Activated CD4-positive, CD25-positive, alpha-beta regulatory T cell treated with anti-CD3 and anti-CD28 coated beads, Interleukin-2, amount 50 U/mL, for 24 hours (primary cell): ENCODE measurements at places on chromosomes 2 and 18.

GRCh38 chr2:48560546-48561209 is 30.7 kb downstream of the STON1 start:
- no peak for ATAC-seq

GRCh38 chr18:73647391-73647790 is 500.2 kb downstream of the FBXO15 start:
- no peak for ATAC-seq

DNA sequence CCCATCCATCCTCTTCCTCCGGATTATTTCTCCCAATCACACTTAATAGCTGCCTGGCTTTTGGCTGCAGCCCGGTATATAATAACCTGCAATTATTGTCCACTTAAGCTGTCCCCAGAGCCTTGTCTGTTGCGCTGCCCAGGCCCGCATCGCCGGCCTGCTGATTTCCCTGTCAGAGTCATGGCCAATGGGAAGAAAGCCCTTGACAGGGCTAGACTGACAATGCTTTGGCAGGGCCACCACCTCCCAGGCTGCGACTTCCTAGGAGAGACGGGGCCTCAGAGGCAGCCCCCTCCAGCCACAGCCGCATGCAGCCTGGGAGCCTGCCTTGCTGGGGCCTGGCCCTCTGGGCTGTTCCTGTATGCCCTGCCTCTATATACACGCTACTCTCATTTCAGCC is 10.0 kb upstream of the CELF4 start:
- no peak for ATAC-seq

GRCh38 chr2:120985174-120985996 is 249.7 kb downstream of the GLI2 start:
- no peak for ATAC-seq

- no peak for ATAC-seq
These were observed 49.8 kb upstream of the ERMN start for GRCh38 chr2:157375384-157375783.

- no peak for ATAC-seq
These were observed 1.4 kb downstream of the FAM171B start for GRCh38 chr2:186695081-186695756.

- no peak for ATAC-seq
These were observed 1037.7 kb upstream of the KLHL29 start for GRCh38 chr2:22347306-22347705.

- no peak for ATAC-seq
These were observed 124.5 kb upstream of the BARD1 start for GRCh38 chr2:214934006-214934405.

- ATAC-seq = no peak
These were observed 142.0 kb downstream of the ZEB2 start for GRCh38 chr2:144377914-144378313.

- no peak for ATAC-seq
These were observed at the start of gene ASXL3 for GRCh38 chr18:33577685-33578517. Gene ASXL3, plus strand, starts transcription at chr18:33578219. Its CDS starts 413 bp downstream, at chr18:33578632.

DNA sequence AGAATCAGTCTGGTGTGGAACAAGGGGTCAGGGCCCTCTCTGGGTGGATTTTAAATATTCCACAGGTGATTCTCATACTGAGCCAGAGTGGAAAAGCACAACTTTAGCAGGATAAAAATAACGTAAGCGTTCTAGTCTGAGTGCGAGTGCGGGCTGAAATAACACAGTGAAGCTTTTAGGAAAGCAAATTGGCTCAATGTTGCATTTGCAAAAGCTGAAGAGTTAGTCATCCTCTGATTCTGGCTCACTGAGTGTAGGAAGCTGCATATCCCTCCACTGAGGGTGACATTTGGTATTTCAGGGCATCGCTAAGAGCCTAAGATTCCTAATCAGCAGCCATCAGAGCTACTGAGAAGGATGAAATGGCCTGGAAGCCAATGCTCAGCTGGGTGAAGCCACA is 134.7 kb downstream of the RIF1 start:
- ATAC-seq = no peak

DNA sequence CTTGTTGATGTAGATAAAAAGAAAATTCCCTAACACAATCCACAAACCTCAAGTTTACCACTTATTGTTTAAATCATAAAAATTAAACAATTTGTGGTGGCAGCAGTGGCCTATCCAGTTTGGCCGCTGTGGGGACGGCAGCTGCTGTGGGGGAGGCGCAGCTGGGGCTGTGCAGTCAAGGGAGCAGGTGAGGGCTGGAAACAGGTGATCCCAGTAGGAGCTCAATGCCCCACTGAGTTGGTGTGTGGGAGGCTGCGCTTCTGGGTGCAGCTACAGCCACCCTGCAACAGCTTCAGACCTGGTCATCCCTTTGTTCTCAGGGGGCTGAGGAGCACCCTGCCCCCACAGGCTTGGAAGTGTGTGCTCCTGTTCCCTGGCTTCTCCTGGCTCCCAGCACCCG is 266.0 kb upstream of the FSIP2 start:
- no peak for ATAC-seq

DNA sequence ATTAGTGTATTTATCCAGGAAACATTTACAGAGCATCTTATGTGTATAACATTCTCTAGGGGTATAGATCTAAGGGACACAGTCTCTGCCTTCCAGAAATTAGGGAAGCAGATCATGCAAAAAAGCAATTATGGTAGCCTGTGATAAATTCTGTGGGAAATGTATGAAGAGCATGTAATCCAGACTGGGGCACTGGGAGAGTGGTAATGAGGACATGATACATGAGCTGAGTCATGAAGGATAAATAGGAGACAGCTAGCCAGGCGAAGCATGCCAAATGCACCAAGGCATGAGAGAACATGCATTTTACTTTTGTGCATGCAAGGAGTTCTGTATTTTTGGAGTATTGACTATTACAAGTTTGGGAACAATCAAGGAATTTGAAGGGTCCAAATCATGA is 8.9 kb upstream of the RPRM start:
- ATAC-seq = no peak

- no peak for ATAC-seq
These were observed 6.5 kb upstream of the TMEM182 start for GRCh38 chr2:102755284-102755683.

DNA sequence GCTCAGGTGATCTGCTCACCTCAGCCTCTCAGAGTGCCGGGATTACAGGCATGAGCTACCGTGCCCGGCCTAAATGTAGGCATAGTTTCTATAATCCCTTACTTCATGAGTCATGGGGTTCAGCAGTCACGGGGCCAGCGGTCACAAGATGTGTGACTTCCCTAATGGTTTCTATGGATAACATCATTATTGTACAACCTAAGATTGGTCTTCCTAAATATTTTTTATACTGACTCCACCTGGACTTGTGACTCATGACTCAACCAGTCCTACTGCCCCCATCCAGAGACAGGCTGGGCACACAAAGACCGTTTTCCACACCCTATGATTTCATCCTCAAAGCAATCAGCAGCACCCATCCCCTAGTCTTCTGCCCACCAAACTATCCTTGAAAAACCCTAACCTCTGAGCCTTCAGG is 15.9 kb downstream of the FAM210A start:
- ATAC-seq = no peak

DNA sequence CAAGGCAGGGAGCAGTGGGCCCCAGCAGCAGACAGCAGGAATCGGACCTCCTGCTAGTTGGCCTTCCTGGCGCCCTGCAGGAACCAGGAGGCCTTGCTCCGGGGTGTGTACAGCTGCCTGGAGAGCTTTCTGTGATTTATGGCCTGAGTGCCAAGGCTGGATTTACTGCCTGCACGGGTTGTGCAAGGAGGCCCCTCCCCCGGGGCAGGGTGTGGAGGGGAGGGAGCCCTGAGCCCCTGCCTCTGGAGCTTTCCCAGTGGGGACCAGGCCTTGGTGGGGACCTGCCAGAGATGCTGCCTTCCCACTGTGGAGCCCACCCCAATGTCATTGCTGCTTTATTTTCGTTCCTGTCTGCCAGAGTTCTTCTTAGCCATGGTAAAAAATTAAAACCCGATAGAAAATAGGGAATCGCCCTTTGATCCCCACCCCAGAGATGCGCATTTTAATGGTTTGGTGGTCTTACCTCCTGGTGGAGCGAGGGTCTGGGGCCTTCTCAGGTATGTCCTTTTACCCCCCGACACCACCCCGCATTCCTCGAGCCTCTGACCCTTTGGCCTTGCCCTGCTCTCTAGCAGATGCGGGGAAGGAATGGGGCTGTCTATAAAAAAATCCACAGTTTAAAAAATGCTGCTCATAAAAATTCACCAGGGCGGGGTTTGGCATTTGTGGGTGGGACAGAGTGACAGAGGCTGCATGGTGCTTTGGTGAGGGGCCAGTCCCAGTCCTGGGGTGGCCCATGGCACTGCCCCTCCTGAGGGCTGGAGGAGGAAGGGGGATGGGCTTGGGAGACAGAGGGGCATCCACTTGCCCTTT is 6.9 kb upstream of the RALB start:
- ATAC-seq = no peak

DNA sequence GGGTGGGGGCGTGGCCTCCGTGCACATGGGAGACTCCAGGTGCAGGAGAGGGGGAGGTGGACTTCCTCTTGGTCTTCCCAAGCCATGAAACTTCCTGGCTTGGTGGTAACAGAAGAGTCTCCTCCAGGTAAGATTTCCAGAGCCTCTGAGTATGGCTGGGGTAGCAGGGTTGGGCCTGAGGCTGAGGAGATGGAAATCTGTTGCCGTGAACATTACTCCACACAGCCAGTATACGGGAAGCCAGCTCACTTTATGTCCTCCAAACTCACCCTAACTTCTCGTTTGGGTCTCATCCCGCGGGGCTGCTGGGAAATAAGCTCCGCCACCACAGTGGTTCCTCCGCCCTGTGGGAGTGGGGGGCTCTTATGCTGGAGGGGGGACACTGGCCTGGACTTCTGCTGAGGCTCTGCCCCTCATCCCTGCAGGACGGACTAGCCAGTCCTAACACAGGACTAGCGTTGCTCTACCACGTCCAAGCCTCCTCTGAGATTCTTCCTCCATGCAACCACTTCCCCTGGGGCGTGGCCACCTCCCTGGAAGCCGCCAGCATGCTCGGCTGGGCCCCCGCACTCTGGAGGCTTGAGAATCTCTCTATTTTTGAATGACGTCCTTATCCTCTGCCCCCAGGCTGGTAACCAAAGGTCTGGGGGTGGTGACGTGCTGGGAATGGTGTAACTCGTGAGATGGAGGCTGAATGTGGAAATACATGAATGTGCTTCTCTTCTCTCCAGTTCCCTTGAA is 777 bp upstream of the RAB17 start:
- no peak for ATAC-seq

- ATAC-seq = no peak
These were observed 260.4 kb downstream of the METTL4 start for GRCh38 chr18:2310886-2311285.

- ATAC-seq = no peak
These were observed 103.7 kb downstream of the APOB start for GRCh38 chr2:20939931-20940795.

- ATAC-seq = no peak
These were observed 21.9 kb upstream of the MCFD2 start for GRCh38 chr2:46937471-46937901.

DNA sequence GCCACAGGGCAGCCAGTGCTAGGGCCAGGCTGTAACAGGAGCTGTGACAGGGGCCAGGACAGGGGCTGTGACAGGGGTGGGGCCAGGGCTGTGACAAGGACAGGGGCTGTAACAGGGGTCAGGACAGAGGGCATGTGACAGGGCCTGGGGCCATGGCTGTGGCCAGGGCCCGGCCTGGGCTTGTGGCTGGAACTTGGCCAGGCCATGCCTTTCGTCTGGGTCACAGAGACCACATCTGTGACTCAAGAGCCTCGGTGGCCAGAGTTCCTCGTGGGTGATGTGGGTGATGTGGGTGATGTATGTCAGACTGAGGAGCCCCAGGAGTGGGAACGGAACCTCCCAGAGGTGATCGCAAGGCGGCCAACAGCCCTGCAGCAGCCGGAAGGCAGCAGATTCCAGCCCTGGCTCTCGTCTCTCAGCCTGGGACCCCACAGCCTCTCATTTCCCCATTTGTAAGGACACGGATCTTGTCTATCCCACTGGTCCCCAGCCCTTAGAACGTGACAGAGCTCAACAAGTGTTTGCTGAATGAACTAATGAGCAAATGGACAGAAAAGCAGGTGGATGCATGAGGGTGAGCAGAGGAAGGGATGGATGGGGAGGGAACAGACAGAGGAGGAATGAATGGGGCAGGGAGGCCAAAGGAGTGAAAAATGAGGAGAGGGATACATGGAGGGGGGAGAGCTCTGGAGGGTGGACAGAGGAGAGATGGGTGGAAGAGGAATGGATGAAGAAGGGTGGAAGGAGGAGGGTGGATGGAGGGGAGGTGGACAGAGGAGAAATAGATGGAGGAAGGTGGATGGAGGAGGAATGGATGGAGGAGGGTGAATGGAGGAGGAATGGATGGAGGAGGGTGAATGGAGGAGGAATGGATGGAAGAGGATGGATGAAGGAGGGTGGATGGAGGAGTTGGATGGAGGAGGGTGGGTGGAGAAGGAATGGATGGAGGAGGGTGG is 17.3 kb downstream of the ESPNL start:
- ATAC-seq = no peak

DNA sequence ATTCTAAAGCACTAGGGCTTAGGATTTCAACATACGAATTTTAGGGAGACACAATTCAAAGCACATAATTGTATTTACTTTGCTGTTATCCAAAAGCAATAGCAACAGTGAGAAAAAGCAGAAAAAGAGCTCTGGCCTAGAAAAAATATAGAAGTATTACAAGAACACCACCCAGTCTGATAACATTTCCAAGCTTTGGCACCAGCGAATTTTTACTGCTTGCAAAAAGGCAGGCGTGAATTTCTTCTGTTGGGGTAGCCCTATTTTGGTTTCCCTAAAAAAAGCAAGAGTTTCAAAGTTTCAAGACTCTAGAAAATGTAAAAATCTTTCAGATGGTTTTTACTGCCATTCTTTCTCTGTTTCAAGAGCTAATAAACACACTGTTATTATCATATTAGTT is 292.7 kb downstream of the DPP10 start:
- no peak for ATAC-seq

GRCh38 chr2:199979832-199980628 is 24.6 kb downstream of the MAIP1 start:
- ATAC-seq = peak; percentile 36

- ATAC-seq = no peak
These were observed 85.8 kb downstream of the PTGR3 start for GRCh38 chr18:75123113-75123512.

GRCh38 chr2:173770947-173771678 is 194.1 kb downstream of the SP3 start:
- ATAC-seq = no peak

DNA sequence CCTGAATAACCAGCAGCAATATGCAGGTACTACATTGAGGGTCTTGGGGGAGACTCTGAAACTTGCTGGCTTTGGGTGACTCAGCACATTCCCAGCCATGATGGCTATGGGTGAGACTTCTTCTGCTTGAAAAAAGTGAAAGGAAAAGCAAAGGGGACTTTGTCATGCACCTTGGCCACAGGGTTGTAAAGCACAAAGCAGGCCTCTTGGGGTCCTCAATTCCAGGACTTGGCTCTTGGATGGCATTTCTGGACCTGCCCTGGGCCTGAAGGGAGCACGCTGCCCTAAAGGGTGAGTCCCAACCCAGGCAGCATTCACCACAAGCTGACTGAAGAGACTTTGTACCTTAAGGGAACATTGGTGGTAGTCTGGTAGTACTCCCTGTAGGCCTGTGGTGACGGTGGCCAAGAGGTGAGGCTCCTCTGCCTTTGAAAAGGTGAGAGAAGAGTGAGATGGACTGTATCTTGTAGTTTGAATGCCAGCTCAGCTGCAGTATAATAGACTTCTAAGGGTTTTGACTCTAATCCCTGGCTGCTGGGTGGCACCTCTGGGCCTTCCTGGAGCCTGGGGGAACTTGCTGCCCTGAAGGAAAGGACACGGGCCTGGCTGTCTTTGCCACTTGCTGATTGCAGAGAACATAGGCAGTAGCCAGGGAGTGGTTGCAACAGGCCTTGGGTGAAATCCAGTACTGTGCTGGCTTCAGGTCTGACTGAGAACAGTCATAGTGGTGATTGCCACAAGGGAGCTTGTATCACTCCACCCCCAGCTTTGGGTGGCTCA is 36.5 kb upstream of the CYTIP start:
- peak; percentile 50 for ATAC-seq
